ENCODE measurements at places on chromosomes 2 and 18.

DNA sequence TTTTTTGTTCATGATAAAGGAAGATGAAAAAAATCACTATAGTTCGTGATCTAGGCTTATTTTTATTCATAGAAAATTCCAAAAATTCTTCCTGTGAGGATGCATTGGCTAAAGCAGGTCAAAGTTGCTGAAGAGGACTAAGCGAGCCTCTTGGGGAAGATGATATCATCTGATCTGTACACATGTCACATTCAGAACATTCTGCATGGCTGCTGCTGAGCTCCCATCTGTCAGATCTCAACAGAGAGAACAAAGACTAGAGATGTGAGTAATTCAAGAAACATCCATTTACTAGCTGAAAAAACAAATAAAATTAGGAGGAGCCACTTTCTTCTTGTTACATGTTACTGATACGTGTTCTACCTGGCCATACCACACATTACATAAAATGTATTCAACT is 518.6 kb upstream of the FSIP2 start:
- no peak for DNase-seq

GRCh38 chr2:205461678-205462665 is 220.3 kb upstream of the NRP2 start:
- DNase-seq: no peak

DNA sequence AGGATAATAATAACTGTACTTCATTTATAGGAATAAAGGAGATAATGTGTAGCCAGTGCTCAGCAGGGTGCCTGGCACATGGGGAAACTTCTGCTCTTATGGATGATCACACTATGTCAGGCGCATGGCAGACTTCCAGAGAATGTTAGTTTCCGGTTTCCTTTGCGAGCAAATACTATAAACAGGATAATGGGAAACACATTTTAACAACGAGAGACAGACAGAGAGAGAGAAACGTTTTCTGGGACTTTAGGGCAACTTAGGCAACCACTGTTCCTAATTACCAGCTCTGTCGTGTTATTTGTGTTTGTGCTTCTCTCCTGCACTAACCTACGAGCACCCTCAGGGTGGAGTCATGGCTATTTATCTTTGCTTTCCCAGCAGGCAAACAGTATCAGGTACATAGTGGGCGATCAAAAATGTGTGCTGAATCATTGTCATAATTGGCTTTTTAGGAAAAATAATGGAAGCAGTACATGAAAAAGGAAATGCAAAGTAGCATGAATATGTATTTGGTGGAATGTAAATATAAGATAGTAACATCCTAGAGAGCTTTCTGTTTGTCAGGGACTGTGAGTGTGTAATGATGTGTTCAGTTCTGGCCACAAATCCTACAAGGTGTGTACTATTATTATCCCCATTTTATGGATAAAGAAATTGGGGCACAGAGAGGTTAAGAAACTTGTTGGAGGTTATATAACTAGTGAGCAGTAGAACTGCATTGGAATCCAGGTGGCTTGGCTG is 36.8 kb upstream of the IGFBP2 start:
- peak; percentile 88 for DNase-seq

DNA sequence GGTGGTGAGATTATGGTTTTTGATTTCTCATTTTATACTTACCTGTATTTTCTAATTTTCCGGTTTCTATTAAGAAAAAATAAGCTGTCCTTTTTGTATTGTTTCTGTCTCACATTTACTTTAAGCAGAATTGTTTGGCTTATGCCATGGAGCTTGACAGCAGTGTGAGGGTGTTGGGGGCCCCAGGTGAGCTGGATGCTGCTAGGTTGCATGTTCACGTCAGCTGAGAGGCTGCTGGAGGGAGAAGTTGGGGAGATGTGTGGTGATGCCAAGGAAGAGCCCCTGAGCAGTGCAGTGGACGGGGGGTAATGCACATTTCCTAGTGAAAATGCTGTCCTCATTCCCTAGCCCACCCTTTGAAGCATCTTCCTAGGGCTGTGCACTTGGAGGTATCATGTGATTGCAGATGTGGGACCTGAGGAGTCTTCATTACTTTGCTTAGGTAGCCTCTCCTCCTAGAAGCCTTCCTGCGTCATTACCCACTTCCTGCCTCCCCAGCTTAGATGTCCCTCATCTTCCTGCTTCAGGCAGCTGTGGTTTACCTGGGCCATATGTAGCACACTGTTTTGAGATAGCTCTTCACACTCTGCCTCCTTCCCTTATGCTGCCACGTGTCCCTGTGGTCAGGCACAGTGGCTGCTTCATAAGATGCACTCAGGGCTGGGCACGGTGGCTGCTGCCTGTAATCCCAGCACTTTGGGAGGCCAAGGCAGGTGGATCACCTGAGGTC is 16.2 kb downstream of the ATG16L1 start:
- DNase-seq: no peak

- DNase-seq: no peak
Measured at GRCh38 chr18:50545936-50546335, 14.0 kb upstream of the MAPK4 start.

DNA sequence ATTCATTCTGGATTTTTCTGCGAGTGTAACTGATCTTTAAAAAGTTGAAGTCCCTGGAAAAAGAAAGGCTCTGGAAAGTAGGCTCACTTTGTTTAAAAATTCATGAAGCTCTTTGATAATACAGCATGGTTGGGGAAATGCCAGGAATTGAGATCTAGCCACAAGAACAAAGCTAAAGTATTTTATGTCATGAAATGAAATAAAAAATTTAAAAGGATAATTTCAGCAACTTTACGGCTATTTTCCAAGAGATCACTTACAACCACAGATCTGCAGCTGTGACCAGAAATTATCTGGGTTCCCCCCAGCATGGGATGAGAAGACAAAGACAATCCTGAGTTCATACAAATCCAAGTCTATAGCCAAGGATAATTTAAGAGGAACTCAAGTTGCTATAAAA is 25.3 kb upstream of the RFX8 start:
- no peak for DNase-seq

DNA sequence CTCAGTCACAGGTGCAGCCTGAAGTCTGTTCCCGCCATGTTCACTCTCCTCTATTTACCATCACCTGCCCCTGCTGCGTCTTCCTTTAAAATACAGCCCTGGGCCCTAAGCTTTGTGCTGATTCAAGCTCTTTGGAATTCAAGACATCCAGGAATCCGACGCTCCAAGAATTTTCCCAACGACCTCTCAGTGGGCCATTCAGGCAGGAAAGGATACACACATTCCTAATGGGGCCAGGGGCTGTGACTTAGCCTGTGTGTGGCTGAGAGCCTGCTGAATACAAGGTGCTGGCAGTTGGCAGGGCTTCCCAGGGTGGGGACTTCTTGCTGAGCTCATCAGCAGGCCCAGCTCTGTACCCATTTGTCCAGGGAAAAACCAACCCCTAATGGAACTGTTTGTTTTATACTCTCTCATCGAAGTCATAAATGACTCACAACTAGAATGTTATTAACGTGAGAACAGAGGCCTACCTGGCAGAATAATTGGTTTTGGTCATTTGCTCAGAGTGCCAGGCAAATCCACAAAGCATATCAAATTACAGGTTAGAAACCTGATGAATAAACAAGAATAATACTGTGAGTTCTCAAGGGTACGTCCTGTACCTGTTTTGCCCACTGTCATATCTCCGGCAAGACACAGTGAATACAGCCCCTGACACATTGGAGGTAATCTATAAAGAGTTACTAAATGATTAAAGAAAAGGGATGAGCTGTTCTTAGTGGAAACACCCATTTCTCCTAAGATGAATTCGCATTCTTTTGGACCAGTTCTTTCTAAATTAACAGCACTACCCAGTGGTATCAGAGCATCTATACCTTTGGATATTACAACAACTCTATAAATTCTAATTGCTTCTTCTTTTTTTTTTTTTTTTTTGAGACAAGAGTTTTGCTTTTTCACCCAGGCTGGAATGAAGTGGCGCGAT is 12.6 kb upstream of the KCMF1 start:
- DNase-seq: peak; percentile 95

GRCh38 chr2:174334781-174335251 is at the start of gene SP9:
TSS of gene SP9 (plus strand) at chr2:174334954. CDS start at chr2:174335093, 139 bp downstream.
- DNase-seq: no peak

GRCh38 chr2:8608411-8608954 is 73.4 kb upstream of the ID2 start:
- no peak for DNase-seq

DNA sequence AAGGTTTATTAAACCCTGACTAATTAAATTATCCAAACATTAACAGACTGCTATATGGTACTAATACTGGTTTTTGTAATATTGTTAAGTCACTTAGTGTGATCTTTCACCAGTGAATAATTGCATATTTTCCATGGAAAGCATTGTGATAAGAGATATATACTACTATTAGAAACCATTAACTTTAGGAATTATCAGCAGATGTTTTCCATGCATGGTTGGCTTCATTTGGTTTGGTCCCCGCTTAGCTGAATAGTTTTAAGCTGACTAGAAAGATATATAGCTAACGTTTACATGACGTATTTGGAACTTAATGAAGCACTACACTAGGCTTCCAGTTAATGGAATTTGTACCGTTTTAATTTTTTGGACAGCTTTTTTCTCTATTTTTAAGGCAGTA is 37.9 kb downstream of the LCLAT1 start:
- DNase-seq: no peak

GRCh38 chr2:152603166-152603565 is 114.1 kb downstream of the PRPF40A start:
- no peak for DNase-seq

- no peak for DNase-seq
Measured at GRCh38 chr2:46981662-46982350, 66.2 kb upstream of the MCFD2 start.

- no peak for DNase-seq
Measured at GRCh38 chr2:53021292-53021691, 746.3 kb upstream of the CHAC2 start.

DNA sequence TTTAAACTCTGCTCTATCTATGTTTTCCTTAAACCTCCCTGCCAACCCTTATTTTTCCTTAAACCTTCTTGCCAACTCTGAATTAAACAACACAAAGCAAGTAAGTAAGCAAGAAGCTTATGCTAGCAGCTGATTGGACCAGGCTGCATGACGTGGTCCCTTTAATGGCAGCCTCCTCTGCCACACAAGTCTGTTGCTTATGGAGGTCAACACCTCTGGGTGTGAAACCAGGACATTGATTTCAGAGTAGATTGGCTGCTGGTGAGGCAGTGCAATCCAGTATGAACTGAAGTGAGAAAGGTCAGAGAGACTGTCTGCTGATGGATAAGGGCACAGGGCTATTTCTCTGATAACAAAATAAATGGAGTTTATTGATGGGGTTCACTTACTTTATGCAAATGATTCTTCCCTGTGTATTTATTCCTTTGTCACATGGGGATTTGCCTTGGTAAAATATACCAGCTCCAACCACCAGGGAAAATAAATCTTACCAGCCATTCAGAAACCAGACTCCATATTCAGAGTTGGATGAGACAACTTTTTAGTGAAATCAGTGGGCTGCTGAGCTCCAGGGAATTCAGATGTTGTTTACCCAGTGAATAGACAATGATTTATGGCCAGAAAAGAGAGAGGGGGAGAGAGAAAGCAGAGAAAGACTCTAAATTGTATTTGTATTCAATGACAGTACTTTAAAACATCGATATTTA is 112.2 kb upstream of the NCKAP5 start:
- no peak for DNase-seq

- no peak for DNase-seq
Measured at GRCh38 chr2:24885221-24886125, 34.6 kb downstream of the ADCY3 start.

- no peak for DNase-seq
Measured at GRCh38 chr2:15436195-15436594, 124.9 kb downstream of the NBAS start.

GRCh38 chr2:50098242-50098641 is 933.7 kb downstream of the NRXN1 start:
- no peak for DNase-seq

DNA sequence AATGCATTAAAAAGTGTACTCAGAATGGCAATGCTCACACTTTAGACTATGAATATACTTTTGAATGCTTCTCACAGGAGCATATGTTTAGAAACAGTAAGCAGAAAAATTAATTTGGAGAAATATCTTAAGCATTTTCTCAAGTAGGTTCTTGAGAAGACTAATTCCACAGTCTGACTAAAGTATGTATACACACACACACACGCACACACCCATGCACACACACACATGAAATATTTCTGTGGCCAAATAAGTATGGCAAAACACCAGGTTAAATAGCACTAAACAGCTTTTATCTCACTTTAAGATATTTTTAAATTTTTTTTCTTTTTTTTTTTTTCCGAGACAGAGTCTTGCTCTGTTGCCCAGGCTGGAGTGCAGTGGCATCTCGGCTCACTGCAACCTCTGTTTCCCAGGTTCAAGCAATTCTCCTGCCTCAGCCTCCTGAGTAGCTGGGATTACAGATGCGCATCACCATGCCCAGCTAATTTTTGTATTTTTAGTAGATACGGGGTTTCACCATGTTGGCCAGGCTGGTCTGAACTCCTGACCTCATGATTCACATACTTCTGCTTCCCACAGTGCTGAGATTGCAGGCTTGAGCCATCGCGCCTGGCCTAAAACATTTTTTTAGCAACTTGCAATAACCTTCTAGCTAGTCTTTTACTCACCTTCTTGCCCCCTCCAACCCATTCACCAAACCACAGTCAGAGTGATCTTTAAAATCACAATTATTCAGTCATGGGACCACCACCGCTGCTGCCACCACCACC is 67.5 kb upstream of the SCG2 start:
- no peak for DNase-seq

DNA sequence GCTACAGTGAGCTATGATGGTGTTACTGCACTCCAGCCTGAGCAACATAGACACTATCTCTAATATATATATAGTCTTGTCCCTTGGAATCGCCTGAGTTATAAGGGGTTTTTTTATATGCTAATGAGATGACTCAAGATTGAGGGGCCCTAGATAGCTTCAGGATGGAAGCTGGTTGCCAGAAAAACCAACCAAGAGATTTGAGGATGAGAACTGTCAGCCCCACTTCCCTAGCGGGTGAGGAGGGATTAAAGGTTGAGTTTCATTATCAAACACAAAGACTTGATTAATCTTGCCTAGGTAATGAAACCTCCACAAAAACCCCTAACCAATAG is 12.6 kb upstream of the GALM start:
- no peak for DNase-seq

GRCh38 chr2:61581716-61582115 is 43.6 kb upstream of the XPO1 start:
- DNase-seq: no peak

DNA sequence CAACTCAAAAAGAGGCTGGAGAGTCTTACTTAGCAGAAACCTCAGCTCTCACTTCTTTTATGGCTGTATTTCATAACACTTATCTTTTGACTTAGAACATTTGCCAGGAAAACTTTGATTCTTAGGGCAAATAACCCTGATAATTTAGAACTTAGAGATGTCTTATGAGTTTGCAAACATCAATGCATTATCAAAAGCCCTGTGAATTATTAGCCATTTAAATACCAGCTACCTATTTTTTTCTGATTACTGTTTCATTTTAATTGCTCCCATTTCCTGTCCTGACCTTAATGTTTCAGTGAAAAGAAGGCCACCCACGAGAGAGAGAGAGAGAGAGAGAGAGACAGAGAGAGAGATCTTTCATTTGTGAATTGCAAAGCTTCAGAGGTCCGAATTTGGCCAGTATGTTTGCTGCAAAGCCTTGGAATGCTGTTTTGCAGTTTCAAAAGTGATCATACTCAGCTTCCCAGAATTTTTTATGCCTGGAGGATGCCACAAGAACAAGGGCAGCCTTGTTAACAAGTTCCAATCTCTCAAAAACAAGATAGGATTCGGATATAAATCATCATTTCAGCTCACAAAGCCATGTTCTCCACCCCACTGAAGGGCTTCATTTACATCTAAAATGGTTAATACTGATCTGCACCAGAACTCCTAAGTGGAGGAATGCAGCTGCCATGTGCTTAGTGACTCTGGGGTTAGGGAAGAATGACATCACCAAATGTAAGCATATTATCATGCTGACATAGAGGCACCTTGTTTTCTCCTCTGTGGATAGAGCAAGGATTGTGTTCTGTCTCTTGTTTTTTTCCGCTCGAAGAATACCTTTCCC is 478.2 kb downstream of the ARHGAP15 start:
- no peak for DNase-seq

All from dermis microvascular lymphatic vessel endothelial cell (primary cell).